ENCODE measurements at places on chromosomes 5 and 9.

- DNase-seq: no peak
Measured at GRCh38 chr5:84597904-84598303, 213.2 kb upstream of the EDIL3 start.

- no peak for DNase-seq
Measured at GRCh38 chr5:91469517-91470165, 86.5 kb upstream of the ARRDC3 start.

DNA sequence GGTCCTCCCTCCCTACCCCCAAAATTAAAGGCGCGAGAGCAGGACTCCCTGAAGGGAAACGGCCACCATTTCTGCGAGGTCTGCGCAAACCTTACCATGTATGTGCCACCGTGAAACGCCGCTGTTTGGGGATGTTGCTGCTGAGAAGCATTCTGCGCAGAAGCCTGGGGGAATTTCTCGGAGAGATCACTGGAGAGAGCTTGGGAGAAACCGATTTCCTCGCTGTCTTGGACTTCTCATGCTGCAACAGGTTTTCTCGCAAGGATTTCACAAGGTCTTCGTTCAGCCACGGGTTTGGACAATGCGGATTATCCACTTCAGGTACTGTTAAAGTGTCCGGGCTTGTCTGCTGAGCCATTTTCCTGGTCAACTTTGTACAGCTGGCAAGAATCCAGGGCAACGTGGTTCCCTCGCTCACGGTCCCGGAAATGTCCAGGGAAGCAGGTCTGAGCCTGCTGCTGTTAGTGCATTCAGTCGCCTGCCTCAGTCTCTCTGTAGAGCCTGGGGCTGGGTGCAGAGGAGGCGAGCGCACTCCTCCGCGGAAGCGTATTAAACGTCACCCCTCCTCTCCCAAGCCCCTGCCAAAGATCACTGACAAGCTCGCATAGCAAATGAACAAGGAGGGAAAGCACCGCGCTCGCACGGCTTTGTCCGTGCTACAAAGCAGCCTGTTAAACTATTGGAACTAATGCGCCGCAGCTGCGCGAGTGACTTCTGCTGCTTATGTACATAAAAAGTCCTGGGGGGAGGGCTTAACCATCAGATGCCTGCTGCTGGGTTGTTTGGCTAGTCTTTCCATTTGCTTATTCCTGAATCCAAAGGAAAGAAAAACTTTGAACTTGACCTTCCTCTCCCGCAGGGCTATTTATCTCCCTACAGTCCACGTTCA is 125.1 kb downstream of the PDE4D start:
- no peak for DNase-seq

DNA sequence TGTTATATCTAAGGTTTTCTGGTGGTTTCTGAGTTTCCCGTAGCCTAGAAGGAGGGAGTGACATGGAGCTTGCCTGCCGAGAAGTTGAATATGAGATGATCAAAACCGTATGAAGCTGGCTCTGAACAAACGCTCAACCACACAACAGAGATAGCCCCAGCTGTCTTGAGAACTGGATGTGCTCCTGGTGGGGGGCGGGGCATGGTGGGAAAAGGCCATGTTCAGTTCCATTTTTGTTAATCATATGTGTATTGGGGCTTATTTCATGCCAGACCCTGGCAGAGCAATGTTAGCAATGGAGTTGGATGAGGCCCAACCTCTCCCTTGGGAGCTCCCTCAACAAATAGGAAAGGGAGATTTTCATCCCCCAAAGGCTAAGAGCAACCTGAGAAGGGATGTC is 4.8 kb downstream of the CCL19 start:
- DNase-seq: no peak

GRCh38 chr9:137127301-137128157 is 11.4 kb upstream of the GRIN1 start:
- no peak for DNase-seq

DNA sequence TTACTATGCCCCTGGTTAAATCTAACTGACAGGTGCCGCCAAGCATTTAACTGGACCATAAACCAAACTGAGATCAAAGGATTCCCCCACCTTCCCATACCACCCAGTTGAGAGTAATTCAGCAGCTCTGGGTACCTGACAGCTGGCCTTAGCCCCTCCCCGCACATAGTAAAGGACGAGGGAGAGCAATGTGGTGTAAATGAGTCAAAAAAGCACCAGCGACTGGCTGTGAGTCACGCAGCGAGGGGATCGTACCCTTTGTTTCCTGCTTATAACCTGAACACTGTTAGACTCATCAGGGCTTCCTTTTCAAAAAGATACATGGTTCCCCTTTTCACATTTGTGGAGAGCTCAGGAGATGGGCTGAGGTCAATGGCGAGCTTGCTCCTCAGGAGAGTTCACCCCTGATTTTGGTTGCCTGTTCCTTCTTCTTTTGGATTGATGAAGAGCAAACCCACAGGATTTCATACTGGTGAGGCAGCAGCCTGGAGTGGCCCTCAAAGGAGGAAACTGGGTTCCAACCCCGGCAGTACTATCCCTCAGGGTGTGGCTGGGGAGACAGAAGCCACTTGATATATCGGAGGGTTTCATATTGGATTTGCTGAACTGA is 71.5 kb downstream of the ANKRD33B start:
- DNase-seq: peak; percentile 60

GRCh38 chr9:35353731-35354365 is 136.1 kb upstream of the RUSC2 start:
- DNase-seq: no peak

DNA sequence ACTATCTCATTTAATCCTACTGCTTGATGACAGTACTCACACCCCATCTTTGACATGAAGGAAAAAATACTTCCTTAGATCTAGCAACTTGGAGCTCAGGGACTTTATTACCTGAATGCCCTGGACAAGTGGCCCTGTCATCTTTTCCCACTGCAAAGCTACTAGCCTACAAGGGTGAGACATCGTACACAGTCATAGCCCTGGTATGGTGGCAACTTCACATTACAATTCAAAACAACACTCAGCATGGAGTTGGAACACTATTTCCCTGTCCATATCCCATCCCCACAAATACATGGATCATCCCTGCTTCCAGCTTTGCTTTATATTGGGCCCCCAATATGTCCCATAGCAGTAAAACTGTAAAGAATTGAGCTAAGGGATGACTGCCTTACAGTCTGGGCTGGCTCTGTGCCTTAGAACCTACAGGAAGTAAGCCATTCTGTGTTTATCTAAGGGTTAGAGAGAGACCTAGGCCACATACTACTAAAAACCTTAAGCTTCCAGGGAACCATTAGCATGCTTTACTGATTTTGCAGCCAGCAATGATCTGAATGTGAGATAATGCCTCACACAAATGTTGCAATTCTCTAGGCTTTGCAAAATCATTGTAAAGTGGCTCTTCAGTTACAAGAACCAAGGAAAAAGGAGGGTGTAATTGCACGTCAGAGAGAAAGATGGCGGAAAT is 55.9 kb downstream of the OTULIN start:
- no peak for DNase-seq

DNA sequence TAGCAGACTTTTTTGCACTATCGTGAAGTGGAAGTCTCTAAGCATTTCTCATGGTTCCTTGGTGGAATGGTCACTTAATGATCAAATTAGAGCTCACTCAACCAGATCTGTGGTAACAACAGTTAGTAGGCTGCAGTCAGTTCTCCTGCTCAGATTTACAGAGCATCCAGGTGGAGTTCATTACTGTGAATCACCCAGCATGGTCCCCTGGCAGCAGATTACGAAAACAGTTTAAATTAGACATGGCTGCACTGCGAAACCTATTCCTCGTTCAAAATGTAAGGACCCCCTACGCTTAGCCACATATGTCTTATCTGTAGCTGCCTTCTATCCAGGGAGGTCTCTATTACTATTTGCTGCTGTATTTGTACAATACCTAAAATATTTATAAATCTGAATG is 823.6 kb upstream of the ARRDC3 start:
- DNase-seq: no peak

- no peak for DNase-seq
Measured at GRCh38 chr9:68934329-68934644, 79.6 kb downstream of the PRKACG start.

- DNase-seq: no peak
Measured at GRCh38 chr5:127311349-127311748, 20.8 kb downstream of the MEGF10 start.

Data from activated T-cell treated with anti-CD3 and anti-CD28 coated beads for 4 hours (primary cell).